ENCODE measurements at places on chromosomes 1 and 21.
A peak's percentile ranks its signal among the peaks of the same experiment; 100 is the strongest.

DNA sequence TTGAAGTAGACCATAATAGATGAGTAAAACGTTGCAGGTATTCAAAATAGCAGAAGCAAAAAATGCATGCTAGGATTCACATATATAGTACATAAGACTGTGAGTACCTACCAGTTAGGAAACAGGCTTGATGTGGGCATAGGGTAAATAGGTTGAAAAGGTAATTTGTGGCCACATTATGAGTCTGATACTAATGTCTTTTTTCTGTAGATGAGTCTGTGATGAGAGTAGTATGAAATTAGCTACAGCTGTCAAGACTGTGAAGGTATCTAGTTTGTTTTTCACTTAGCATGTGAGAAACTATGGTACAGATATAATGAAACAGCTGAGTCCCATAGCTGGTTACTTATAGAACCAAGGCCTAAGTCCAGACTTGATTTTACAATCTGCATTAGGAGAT lies 12.4 kb upstream of the SPATA1 start:
- no peak for DNase-seq

DNA sequence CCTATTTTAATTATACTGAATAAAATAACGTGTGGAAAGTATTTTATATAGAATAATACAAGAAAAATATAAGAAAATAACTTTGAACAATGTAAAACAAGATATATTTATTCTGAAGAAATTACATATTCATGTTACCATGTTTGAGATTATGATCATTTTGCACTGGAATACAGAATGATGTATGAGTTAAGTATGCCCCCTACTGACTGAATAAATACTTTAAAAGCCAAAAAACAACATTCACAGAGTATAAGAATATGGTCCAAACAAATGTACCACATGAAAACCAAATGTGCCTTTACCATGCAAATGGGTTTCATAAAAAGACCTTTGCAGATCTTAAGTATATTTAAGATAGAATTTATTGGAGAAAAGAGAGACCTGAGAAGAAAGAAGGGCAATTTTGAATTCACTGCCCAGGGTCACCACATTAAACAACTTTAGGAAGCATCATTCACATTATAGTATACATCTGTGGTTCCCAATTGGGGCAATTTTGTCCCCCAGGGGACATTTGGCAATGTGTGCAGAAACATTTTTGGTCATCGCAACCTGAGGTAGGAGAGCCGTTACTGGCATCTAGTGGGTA lies 136.6 kb upstream of the GFI1 start:
- no peak for DNase-seq

GRCh38 chr1:97137862-97138514 lies 416.4 kb downstream of the PTBP2 start:
- DNase-seq, result peak; percentile 98

DNA sequence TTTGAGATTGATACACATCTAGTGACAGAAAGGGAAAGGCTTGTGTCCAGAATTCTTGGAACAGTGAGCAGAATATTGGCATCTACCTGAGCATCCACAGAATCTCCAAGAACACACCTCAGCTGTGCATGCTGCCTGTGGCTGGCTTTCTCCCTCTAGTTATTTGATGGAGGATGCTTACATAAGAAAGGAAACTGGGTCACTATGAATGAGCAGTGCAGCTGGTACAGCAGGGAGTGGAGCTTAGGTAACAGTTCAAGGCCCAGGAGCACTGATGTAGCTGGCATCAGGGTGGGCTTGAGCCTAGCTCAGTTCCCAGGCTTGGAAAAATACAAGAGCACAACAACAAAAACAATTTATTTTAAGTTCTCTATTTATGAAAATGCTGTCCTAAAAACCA lies 26.3 kb downstream of the RGS8 start:
- DNase-seq, result peak; percentile 16

- DNase-seq, result no peak
Observed at GRCh38 chr1:198082576-198082975, 74.2 kb upstream of the NEK7 start.

- peak; percentile 6 for DNase-seq
Observed at GRCh38 chr21:46457801-46458314, 833 bp upstream of the DIP2A start.

DNA sequence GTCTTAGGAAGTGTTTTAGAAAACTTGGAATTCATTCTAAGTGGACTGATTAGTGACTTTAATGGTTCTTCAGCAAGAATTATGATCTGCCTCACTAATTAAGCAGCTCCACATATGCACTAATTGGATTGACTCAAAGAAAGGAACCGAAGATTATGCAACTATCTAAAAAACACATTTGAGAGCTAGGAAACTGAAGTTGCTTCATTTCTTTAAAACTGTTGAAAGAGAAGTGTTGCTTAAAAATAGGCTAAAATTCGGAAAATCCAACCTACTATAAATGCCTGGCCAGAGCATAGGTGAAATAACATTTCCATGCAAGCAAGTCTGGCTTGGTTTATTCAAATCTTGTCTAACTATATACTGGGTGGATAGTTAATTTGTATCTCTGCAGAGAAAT lies 502.9 kb upstream of the ZRANB2 start:
- DNase-seq, result no peak

DNA sequence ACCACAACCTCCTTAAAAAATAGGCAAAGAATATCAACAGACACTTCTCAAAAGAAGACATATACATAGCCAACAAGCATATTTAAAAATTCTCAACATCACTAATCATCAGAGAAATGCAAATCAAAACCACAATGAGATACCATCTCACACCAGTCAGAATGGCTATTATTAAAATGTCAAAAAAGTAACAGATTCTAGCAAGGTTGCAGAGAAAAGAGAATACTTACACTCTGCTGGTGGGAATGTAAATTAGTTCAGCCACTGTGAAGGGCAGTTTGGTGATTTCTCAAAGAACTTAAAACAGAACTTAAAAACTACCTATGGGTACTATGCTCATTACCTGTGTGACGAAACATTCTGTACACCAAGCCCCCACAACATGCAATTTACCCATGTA lies 20.7 kb downstream of the CD1B start:
- DNase-seq, result no peak

DNA sequence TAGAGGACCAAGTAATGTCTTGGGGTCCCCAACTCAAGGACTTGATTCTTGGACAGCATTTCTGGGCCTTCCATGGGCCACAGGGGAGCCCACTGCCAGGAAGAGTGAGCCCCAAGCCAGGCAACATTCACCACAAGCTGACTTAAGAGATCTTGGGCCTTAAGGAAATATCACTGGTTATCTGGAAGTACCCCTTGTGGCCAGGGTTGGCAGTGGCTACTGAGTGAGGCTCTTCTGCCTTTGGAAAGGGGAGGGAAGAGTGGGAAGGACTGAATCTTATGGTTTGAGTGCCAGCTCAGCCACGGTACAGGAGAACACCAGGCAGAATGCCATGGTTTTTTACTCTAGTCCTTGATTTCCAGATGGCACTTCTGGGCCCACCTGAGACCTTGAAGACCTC lies 228.9 kb upstream of the RGS18 start:
- no peak for DNase-seq

DNA sequence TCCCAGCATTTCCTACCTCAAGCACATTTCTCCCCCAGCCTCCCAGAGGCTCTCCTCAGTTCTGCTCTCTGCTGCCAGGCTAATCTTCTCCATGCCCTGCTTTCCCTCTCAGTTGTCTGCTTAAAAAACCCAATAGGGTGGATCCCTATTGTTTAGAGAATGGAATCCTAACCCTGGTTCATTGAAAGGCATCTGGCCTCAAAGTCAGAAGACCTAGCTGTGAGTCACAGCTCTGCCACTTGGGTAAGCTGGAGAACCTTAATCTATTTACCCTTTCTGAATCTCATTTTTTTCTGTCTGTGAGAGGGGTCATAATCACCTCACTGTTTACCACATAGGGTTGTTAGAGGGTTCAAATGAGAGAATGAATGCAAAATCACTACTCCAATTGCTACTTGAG lies 12.5 kb upstream of the MYOC start:
- no peak for DNase-seq

DNA sequence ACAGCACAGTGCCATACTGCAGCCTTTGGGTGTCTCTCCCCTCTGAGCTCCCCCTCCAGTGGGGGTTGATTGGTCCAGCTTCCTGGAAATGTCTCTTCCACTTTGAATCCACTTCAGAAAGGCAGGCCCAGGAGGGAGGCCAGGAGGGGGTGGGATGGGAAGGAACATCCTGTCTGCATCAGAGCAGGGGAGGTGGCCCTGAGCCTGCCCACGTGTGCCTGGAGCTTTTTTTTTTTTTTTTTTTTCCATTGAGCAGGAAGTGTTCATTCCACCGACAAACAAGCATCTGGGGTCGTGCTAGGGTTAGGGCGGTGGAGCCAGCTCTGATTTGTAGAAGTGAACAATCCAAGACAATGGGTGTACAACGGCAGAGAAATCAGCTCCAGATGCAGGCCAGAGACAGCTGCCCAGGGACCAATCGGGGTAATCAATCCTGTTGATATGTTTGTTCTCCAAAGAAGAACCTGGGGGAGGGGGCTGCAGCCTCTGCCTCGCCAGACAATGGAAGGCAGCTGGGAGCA lies 93.3 kb downstream of the SSBP3 start:
- DNase-seq, result peak; percentile 79

- no peak for DNase-seq
Observed at GRCh38 chr1:243950166-243950565, 100.1 kb upstream of the AKT3 start.

GRCh38 chr1:185961664-185962063 lies 227.5 kb downstream of the HMCN1 start:
- DNase-seq, result no peak

- no peak for DNase-seq
Observed at GRCh38 chr1:214449371-214449770, 102.0 kb downstream of the PTPN14 start.

DNA sequence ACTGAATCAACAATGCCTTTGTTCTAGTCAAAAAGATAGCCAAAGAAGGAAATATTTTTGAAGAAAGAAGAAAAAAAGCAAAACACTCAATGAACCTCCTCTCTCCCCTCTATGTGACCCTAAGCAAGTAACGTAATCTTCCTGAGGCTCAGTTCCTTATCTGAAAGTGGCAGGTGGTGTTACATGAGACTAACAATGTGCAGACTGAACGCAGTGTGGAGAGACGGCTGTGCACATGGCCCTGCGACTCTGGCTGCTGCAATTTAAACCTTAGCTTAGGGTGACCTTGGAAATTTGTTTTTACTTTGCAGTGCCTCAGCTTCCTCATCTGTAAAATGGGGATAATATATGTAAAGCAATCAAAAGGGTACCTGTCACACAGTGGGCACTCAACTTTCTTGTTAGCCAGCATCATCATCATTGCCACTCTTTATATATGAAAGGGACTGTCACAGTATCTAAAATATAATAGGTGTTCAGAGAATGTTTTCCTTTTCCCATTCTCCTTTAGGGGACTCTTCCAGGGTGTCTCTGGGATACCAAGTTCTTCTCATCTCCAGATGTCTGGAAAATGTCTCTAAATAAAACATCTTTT lies 100.1 kb upstream of the JUN start:
- peak; percentile 64 for DNase-seq

- DNase-seq, result no peak
Observed at GRCh38 chr1:169949139-169949538, 55.4 kb upstream of the SCYL3 start.

DNA sequence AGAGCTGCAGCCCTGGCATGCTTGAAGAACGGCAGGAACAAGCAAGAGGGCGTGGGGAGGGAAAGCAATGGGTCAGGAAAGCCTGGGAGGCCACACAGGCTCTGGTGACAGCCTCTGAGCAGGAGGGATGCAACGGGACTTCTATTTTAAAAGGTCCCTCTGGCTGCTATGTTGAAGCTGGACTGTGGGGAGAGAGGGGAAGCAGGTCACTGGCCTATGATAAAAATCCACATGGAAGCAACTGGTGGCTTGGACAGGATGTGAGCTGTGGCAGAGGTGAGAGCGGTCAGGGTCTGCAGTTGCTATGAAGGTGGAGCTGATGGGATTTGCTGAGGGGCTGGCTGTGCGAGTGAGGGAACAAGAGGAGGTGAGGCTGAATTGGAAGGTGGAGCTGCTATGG lies 11.2 kb downstream of the PADI1 start:
- DNase-seq, result no peak

DNA sequence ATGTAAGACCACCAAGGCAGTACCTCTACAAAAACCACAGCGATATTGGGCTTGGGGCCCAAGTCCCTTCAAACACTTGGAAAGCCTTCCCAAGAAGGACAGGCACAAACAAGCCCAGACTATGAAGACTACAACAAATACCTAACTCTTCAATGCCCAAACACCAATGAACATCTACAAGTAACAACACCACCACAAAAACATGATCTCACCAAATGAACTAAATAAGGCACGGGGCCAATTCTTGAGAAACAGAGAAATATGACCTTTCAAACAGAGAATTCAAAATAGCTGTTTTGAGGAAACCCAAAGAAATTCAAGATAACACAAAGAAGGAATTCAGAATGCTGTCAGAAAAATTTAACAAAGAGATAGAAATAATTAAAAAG lies 86.8 kb downstream of the COL24A1 start:
- DNase-seq, result no peak

GRCh38 chr1:27661412-27662075 lies 10.4 kb downstream of the IFI6 start:
- no peak for DNase-seq

DNA sequence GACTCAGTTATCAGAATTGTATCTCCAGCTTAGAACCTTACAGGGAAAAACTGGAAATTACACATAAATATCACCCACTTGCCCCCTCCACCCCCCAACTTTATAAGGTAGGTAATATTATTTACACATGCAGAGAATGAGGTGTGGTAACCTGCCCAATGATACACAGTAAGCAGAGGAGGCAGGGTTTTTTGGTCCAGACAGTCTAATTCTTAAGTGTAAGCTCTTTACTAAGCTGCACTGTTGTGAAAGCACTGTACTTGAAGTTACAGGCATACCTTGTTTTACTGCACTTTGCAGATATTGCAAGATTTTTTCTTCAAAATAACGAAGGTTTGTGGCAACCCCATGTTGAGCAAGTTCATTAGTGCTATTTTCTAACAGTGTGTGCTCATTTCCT lies 24.8 kb upstream of the MYOCOS start:
- DNase-seq, result no peak

GRCh38 chr21:29786496-29787360 lies 153.1 kb downstream of the GRIK1 start:
- DNase-seq, result no peak

DNA sequence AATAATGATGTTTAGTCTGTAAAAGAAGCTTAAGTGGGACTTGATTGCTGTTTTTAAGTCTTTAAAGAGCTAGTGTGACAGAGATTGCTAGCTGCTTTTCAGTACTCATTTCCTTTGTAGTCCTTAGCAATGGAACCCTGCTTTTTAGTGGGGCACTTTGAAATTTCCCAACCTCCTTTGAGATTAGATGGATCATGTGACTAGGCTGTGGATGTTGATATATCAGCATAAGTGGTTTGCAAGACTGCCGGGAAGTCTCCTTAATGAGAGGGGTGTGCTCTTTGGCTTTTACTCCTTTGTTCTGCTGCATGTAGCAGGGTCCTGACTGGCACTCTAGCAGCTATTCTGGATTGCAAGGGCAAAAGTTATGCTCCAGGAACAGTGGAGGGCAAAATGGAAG lies 11.2 kb upstream of the RCOR3 start:
- DNase-seq, result no peak
